ENCODE measurements at places on chromosomes 16 and 17.

DNA sequence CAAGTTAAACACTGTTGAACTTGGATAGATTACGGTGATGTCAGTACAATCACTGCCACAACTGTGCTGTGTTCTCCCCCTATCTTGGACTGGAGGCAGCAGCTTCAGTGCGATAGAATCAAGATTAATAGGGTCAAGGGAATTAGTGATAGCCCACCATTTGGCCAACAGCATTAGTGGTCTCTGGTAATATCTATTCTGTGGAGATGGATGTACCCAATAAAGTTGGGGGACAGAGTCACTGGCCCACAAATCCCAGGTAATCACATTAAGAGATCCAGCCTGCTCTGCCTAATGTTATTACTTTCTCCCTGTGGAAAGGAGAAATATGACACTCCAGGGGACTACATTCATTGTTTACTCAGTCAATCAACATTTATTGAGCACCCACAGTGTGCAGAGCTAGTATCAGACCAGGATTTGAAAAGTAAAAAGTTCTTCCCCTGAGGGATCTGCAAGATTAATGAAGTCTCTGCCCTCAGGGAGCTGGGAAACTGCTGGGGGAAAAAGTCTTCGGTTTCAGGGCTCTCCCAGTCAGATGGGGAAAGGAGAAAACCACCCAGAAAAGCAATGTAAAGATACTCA, 23.6 kb upstream of the ATP5MC1 start:
- no peak for DNase-seq

DNA sequence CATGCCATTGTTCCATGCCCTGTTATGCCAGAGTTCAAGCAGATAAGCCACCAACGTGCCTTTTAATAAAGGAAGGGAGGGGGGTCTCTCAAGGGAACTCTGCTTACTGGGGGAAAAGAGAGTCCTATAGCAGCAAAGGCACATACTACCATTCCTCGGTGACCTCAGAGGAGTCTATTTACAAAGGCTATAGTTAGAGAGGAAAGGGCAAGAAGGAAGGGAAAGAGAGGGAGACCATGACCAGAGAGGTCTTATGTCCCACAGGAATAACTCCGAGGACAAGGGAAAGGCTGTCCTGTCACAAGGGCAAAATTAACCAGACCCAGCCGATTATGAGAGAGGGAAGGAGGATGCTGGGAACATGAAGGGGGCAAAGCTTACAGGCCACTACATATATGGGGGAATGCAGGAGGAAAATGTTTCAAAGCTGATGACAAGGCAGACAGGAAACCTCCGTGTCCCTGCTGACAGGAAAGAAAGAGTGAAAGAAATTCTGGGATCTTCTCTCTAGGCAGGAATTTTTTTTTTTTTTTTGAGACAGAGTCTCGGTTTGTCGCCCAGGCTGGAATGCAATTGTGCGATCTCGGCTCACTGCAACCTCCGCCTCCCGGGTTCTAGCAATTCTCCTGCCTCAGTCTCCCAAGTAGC, 51.5 kb downstream of the HIC1 start:
- DNase-seq, result no peak

DNA sequence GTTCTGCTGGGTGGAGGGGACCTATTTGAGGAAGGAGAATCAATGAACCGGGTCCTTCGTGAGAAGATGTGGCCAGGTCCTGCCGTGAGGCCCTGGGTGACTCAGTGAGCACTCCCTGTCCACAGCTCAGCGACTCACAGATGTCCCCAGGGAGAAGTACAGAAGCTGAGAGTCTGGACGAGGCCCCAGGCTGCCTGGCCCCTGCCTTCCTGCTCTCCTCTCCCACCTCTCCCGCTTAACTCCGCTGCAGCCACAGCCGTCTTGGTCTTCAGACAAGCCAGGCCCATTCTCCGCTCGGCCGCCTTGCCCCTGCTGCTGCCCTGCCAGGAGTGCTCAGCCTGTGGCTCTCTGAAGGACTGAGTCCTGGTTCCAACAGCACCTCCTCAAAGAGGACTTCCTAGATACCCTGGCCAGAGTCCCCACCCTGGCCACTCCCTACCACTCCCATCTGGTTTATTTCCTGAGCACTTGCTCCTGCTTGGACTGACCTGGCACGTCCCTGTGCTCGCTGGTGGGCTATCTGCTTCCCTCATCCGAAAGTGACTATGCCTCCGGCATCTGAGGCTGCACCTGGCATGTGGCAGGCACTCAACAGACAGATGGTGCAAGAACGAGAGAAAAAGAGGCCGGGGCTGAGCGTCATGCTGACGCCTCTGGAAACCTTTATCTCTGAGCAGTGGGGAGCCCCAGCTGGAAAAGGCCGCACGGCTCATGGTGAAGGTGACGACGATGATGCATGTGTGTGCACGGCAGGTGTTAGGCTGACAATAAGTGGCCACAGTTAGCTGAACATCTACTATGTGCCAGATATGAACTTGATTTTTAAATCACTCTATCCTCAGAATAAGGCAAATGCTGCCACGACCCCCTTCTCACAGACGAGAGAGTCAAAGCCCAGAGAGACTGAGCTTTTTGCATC, 9.2 kb upstream of the TNFRSF13B start:
- DNase-seq, result no peak

GRCh38 chr17:42754782-42755181, 6.2 kb upstream of the RAMP2 start:
- no peak for DNase-seq

- DNase-seq, result no peak
Observed at GRCh38 chr17:3440451-3440850, 6.8 kb upstream of the OR1E2 start.

DNA sequence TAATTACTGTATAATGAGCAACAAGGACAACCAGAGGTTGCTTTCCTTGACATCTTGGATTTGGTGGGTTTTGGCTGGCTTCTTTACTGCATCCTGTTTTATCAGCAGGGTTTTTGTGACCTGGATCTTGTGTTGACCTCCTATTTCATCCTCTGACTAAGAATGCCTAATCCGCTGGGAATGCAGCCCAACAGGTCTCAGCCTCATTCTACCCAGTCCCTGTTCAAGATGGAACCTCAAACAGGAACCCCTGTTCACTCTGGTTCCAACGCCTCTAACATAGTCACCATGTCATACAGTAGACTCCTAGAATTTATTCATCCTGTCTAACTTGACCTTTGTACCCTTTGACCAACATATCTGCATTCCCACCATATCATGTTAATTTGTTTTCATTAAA, 183.8 kb upstream of the SOX9 start:
- DNase-seq, result no peak

- DNase-seq, result no peak
Observed at GRCh38 chr17:11122908-11123307, 118.1 kb upstream of the SHISA6 start.

DNA sequence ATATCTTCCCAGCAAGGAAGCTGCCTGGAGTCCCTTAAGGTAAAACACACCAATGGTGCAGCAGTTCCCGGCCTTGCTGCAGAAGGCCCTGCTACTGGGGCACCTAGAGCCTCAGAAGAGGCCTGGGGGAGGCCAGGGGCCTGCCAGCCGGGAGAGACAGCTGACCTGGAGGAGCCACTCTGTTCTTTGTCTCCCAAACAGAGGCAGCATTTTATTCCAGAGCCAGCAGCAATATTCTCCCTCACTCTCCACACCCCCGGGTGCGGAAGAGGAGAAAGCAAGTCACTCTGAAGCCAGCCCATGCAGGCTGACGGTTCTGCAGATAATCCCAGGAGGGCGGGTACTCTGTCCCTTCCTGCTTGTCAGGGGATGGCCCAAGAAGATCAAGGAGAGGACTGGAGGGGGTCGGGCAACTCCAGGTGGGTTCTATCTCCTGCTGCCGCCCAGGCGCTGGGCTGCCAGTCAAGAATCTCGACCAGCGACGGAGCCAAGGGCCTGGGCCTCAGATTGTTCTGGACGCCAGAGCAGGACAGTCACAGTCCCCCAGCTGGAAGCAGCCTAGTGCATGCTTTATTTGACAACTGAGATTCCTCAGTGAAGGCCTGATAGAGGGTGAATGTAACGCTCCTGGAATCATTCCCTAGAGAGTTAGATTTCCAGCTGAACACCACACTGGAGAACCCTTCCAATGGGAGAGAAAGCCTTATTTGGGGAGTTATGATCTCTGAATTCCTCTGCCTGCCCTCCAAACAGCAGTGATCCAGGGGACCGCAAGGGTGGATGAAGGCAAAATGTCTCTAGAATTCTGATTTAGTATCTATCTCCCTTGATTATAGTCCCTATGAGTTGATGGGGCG, 1.1 kb upstream of the KIFC3 start:
- no peak for DNase-seq

GRCh38 chr17:37100231-37100630, 151.5 kb downstream of the AATF start:
- DNase-seq, result peak; percentile 60

DNA sequence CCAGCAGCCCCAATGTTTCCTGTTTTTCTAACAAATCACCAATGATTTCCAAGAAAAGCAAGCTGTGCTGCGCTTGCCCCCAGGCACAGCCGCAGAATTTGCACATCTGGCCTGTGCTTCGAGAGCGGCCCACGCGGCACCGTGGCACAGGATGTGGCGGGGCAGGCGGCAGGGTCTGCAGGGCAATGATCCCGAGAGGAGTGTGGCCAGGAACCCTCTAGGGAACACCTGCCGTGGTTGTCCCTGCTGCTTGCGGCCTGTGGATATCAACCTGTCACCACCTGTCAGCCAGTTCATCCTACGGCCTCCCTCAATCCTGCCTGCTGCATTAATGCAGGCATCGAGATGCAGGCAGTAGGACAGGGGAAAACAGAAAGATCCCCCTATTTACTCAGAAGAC, 24.0 kb downstream of the PIK3R5 start:
- DNase-seq, result no peak

DNA sequence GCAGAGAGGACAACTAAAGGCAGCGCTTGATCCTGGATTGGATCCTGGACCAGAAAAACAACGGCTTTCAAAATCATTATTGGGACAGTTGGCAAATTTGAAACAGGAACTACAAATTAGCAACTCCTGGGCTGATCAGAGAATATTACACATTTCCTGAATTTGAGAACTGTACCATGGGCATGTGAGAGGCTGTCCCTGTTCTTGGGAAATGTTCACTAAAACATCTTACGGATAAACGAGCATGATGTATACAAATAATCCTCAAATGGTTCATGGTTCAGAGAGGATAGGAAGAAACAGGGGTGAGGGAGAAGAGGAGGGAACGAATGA, 2.3 kb upstream of the ITGAE start:
- peak; percentile 81 for DNase-seq

DNA sequence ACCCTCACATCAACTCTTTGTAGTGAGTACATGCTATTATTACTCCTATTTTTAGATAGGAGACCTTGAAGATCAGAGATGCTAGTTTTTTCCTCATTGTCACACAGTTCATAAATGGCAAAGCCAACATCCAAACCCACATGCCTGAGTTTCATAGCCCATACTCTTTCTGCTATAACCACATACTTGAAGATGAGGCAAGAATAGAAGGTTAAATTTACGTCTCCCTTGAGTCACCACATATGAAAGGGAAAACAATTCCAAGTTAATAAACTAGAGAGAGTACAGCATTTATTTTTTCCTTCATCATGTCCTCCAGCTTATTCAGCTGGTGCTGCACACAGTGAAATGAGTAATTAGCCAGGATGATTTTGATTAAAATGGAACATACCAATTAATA, 23.7 kb downstream of the NUDT7 start:
- DNase-seq, result no peak

GRCh38 chr17:16352303-16352666, 984 bp downstream of the CENPV start:
- peak; percentile 10 for DNase-seq

GRCh38 chr16:31200821-31201568, 1.6 kb downstream of the PYCARD start:
- peak; percentile 53 for DNase-seq

DNA sequence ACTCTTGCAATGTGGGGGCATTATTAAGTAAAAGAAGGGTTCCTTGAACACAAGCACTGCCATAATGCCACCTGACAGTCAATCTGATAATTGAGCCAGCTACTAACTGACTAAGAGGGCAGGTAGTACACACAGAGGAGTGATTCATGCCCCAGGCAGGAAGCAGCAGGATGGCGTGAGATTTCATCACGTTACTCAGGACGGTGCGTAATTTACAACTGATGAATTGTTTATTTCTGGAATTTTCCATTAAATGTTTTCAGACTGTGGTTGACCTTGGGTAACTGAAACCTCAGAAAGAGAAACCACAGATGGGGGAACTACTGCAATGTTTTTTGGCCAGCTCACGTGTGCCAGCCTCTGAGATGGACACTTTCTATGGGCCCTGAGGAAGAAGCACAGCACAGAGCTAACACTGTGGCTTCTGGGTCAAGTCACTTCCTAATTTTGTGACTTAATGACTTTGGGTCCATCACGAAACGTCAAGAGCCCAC, 46.7 kb downstream of the C17orf67 start:
- peak; percentile 97 for DNase-seq

- peak; percentile 86 for DNase-seq
Observed at GRCh38 chr17:2178798-2179501, 124.0 kb downstream of the HIC1 start.

- no peak for DNase-seq
Observed at GRCh38 chr17:56867948-56868376, 34.0 kb downstream of the DGKE start.

DNA sequence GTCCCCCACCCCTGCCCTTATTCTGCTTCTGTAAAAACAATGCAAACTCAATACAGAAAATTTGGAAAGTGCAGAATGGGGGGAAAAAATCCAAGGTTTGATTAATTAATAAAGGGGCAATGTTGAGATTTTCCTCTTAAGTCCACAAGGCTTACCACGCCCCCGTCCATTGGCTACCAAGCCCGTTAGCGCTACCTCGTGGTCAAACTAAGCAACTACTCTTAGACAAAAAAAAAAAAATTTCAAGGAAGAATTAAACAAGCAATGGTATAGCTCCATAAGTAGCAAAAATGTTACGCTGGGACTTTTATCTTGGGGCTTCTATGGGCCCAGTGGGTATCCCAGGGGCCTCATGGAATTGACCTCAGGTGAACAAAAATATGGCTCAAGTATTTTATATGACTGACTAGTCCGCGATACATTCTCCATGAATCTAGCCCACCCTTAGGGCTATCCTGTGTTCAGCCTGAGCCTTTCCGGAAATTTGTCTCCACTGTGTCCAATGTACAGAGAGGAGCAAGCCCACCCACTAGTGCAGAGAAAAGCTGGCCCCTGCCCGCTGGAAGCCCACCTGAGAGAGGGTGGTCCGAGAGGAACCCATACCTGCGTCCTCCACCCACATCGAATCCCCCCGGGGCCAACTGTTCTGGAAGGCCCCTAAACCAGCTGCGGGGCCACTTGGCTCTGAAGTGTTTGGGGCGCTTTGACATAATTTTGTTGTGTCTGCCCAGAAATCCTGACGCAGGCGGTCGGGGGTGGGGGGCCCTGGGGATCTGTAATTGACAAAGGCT, 19.1 kb upstream of the TEX2 start:
- peak; percentile 83 for DNase-seq

DNA sequence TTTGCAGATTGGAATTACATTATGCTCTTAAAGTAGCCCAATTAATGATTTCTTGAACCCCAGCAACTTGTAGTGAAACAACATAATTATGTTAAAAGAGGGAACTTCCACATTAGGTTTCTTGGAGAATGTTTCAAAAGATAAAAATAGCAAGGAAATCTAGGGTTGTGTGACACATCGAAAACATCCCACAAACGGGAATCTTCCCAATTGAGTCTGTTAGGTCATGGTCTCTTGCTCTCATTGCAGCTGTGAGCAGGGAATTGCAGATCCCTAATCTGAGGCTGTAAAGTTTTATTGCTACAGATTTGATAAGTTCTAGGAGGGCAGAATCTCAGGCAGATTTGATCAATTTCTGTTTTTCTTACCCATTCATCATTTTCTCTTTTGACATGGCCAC, 6.7 kb upstream of the LPO start:
- DNase-seq, result peak; percentile 92
